ENCODE measurements at places on chromosomes 7 and 10.
A peak's percentile ranks its signal among the peaks of the same experiment; 100 is the strongest.

DNA sequence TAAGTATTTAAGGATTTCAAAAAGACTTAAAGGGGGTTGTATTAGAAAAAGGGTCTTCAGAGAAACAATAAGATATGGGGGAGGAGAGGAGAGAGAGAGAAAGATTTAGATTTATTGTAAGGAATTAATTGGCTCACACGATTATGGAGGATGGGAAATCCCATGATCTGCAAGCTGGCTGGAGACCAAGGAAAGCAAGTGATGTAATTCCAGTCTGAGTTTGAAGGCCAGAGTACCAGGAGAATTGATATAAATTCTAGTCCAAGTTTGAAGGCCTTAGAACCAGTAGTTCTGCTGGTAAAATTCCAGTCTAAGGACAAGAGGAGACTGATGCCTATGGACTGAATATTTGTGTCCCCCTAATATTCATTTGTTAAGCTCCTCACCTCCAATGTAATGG is 20.6 kb upstream of the SLC13A1 start:
- no peak for DNase-seq

DNA sequence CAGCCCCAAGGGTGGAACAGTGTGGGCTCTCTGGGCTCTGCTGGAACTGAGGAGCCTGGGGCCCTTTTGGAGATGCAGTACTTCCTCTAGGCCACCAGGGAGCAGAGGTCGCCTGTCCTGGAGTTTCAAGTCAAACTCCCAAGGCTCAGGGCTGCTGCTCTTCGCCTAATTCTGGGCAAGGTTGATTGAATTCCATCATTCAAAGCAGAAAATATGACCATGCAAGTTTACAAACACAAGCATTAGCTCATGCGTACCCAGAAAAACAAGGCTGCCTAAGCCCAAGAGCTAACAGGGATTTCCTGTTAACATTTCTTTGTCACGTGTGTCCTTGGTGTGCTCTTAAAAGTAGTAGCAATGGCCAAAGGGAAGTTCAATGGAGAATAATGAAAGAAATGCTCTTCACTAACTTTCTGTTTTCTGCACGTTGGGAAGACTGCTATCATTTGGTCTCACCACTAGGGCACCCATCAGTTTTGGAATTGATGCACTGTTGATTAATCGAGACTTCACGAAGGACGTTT is 20.1 kb downstream of the LDB3 start:
- peak; percentile 58 for DNase-seq

DNA sequence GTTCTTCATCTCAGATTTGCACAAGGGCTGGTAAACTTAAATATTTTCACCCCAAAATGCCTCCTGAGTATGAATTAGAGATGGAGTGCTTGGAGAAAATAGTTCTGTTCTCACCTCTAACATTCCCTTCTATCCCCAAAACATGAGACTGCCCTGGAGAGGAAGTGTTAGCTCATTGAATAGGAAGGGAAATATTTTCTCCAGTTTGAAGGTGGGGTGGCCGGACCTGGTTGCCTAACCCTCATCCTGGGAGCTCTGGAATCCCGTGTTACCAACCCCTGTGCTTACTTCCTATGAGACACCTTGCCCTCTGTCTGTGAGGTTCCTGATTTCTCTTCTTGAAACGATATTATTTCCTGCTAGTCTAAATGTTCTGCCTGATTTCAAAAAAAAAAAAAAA is 779 bp downstream of the IFIT2 start:
- DNase-seq = no peak

GRCh38 chr7:106064771-106065574 is 47.1 kb downstream of the SYPL1 start:
- no peak for DNase-seq

DNA sequence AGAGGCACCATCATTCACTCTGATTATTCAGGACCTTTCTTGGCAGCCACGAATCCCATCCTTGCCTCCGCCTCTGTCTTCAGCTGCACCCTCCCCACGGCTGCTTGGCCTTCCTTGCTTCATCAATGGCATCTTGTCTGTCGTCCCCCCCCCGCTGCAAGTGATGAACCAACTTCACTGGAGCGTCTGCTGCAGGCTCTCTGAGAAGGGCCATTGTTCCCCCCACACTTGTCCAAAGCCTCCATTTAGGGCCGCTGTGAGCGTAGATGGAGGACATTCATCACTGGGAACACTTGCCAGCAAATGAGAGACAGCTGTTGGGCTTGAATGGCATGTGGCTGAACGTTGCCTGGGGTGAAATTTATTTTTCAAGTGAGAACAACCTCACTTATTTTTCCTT is 20.1 kb downstream of the AFAP1L2 start:
- no peak for DNase-seq

DNA sequence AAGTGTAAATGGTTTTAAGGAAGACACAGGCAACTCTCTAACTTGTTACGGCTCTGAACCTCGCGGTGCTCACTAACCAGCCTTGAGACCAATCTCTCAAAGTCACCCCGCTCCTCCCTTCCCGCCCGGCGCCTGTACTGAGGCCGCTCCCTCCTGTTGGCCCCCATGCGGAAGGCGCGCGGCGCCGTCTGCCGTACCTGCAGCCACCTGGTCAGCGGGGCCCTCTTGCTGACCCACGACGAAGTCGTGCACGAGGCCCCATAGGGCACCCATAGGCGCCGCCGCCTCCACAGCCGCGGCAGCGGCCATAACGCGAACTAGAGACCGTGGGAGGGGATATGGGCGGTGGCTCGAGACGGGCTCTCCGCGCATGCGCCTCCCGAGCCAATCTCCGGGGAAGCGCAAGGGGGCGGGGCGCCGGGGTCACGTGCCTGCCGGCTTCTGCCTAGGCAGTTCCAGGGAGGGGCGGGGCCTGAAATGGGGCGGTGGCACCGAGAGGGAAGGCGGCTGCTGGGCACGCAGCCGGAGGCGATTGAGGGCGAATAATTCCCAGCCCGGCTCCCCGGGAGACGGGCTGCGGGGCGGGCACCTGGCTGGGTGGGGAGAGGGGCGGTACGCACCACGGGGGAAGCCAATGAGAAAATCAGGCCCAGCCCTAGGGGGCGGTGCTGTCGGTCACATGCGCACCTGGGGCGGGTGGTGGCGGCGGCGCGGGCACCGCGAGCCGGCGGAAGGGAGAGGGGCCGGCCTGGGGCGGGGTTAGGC is at the start of gene MMS19:
Gene MMS19, minus strand, starts transcription at position 347 of the 765 bp plus-strand sequence. Its CDS starts 38 bp downstream, at position 309.
- peak; percentile 99 for DNase-seq

DNA sequence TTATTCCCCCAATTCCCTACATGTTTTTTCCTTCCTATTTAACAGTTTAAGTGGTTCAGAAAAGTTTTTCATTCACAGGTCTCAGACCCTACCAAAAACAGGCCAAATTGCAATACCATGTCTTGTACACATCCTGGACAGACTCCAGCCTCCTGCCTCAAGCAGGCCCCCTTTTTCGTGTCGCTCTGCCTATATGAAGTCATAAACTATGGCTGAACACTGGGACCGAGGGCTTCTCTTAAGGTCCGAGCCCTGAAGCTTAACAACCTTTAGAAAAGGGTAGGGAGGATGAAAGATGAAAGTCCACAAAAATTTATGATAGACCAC is 1.4 kb downstream of the FBXW4 start:
- DNase-seq = no peak

- DNase-seq = no peak
Measured at GRCh38 chr7:108535744-108536143, 9.8 kb upstream of the PNPLA8 start.

Measured in inflammatory macrophage (primary cell).